ENCODE measurements at places on chromosomes 12 and 14. TPM values are rescaled to one million over a fixed set of nuclear protein-coding genes. Genes with fewer than 3 reads are reported as not detected.
A peak's percentile ranks its signal among the peaks of the same experiment; 100 is the strongest.

DNA sequence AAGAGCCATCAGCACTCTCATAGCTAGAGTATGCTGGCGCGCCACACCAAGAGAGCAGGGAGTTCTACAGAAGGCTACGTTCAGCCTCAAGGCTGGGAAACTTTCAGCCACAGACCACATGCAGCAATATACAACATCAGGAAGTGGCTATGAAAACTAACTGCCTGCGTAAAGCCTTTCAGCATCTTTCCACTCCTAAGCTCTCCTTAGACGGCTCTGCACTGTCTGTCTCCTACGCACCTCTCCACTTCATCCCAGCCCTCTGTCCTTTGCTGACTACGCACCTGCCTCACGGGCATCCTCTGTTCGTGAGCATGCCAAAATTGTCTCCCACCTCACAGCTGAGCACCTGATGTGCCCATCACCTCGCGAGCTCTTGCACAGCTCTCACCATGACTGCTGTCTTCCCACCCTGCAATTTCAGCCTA, 9.7 kb downstream of the MPHOSPH9 start:
- no peak for DNase-seq

DNA sequence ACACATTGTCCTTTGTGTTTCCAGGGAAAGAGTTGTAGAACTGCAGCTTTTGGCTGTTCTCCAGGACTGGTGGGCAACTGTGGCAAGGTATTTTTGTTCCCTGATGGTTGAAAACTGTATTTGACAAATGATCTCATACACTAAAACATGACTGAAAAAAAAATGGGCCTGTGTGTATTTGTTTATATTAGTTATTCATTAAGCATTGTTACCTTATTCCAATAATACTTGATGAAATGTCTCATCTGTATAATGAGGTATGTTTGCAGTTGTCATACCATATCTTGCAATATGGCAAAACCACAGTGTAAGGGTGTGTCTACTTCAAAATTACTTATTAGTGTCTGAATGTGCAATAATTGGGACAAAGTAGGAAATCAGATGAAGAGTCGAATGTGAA, 479.4 kb upstream of the NOVA1 start:
- no peak for DNase-seq

DNA sequence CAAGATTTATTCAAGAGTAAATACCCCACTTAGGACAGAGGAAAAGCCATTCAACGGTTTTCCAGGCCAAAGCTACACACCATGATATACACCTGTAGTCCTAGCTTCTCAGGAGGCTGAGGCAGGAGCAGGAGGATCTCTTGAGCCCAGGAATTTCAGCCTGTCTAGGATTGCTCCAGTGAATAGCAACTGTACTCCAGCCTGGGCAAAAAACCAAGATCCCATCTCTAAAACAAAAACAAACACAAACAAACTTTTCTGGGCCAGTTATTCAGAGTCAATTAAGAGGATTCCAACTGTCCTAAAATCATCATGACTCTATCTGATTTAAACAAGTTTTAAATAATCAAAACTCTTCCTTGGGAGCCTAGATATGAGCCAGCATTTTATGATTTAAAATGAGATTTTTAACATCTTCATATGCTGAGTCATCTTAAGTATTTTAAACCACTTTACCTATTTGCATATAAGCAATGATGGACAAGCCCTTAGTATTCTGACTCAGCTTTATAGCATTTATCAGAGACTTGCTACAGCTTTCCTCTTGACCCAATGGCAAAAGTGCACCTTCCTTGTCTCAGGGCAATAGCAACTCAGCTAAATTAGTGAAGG, 77.1 kb downstream of the KCNMB4 start:
- no peak for DNase-seq

DNA sequence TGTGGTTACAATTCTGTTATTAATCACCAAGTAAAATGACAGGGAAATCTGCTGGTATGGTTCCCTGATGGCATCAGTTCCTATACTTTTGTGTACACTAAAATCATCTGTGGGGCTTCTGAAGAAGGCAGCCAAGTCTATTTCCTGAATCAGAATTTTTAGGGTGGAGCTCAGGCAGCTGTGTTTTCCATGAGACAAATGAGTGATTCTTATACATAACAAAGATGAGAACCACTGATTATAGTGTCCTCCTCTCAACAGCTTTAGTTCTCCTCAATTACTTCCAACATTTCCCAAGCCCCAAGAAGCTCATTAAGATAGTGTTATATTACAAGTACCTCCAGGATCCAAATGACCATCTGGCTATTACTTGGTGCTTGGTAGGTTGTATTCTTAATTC, 64.5 kb upstream of the USP44 start:
- no peak for DNase-seq

Gene VPS33A
- polyA plus RNA-seq: 16.5 TPM

GRCh38 chr12:53594897-53595615, 31.1 kb downstream of the ATF7 start:
- DNase-seq: no peak

DNA sequence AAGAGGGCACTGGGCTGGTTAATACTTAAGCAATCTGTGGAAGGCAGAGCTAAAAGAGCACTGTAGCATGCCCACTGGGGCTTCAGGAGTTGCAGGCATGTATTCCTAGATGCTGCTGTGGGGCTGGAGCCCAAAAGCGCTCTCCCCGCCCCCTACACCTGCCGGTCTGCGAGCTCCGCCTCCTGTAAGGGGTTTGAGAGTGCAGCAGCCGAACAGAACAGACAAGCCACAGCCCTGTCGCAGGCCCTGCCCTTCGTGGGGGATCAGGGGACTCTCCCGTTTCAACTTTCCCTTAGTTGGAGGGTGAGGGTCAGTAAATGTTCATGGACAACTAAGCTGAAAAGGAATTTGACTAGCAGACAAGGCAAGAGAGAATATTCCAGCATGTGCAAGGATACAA, 17.6 kb downstream of the SLC38A6 start:
- no peak for DNase-seq

Gene NELL2
- polyA plus RNA-seq: 21.9 TPM

DNA sequence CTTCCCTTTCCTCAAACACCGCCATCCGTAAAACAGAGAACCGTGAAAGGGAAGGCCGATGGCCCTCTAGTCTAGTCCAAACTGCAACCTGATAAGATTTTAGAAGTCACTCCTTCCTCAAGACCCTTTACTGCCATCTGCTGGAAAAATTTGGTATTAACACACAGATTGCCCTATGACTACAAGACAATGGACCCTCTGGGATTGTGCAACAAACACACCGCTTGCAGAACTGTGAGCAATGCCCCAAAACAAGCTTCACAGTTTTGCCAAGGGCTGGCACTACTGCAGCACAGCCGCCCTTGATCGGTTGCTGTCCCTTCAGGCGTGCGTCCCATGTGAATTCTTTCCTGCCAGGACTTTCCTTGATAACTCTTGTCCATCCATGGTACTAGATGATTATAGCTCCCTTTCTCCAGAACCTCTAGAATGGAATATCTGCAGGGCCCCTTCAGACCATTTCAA, 23.1 kb downstream of the LLPH start:
- DNase-seq: peak; percentile 79

- no peak for DNase-seq
Measured at GRCh38 chr12:108587826-108588225, 10.1 kb downstream of the TMEM119 start.

Gene NRIP2
- polyA plus RNA-seq: 39.5 TPM

Gene CCDC184
- polyA plus RNA-seq: 0.30 TPM

DNA sequence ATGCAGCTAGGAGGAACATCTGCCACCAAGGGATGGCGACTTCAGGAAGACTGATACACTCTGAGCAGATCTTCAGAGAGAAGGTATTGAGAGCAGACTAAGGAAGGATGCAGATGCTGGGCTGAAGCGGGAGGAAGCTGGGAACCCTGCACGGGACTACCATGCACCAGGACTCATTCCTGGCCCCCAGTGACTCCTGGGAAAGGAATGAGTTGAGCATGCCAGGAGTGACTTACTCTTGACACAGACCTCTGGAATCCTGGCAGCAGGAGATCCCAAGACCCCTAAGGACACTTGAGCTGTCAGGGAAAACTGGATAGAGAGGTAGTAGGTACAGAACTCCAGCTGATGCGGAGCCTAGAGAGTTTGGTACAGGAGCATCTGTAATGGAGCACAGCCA, 336.1 kb downstream of the RPS29 start:
- DNase-seq: no peak

GRCh38 chr12:108040947-108041346, 88.1 kb upstream of the WSCD2 start:
- DNase-seq: no peak

DNA sequence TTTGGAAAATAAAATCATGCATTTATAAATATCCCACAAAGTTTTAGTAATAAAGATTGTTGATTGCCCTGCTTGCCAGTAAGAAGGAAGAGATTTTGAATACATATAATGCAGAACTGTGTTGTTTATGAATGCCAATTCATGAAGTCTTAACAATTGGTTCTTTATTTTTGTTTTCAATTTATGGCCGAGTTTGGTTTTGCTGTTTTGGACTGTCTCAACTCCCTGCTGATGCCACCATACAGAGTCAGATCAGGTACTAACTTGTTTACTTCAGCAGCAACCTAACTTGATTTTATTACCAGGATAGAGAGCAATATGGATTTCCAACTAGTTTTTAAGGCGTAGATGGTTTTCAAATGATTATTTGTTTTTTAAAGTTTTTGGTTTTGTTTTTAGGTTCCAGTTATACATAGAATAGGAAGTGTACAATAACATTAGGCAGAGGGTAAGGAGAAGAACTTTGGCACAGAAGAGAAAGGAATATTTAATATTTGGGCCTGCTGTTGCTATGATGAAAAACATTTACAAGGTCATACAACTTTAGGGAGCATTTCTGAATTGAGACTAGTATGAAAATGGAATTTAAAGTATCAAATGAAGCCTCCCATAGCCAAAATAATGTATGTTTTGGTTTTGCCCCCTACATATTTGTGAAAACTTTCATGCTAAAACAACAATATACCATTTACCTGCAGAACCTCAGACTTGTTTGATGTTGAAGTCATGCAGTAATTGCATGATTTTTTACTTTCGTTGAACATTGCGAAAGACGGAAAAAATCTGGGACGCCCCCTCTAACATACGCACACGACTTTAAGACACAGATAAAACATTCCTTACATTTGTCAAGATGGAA, 904 bp upstream of the FAM177A1 start:
- no peak for DNase-seq

DNA sequence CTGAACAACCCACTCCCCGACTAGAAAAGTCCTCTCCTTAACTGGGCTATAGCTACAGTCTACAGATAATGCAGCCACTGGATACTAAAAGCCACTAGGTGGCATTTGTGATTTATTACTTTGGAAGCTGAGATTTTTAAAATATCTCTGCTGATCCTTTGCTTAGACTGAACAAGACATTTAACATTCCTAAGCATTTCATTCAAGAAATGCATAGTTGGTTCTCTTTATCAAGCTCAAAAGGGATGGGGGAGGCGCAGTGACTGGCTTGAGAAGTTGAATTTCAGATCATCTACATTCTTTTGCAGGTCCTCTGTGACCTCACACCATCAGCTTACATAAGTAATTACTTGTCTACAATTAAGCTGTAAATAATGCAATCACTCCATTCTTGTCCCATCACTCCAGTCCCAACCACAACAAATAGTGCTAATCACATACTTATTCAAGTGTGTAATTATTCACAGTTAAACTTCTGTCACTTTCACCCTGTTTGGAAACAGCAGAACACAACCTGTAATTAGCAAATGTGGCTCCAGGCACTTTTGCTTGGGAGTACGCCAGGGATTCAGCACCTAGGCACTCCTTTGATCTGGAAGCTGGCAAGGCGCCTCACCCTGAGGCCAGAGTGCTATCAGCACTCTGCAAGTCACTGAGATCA, 203.6 kb downstream of the NOVA1 start:
- DNase-seq: no peak

- DNase-seq: no peak
Measured at GRCh38 chr12:23611320-23611719, 338.1 kb downstream of the SOX5 start.

Gene TPH2
- polyA plus RNA-seq: 0.17 TPM

Gene AEBP2
- 53.5 TPM for polyA plus RNA-seq

GRCh38 chr12:49873361-49873934, 30.3 kb downstream of the FAIM2 start:
- no peak for DNase-seq

Gene A2M
- polyA plus RNA-seq: 224 TPM

Gene FAR2
- 37.3 TPM for polyA plus RNA-seq

DNA sequence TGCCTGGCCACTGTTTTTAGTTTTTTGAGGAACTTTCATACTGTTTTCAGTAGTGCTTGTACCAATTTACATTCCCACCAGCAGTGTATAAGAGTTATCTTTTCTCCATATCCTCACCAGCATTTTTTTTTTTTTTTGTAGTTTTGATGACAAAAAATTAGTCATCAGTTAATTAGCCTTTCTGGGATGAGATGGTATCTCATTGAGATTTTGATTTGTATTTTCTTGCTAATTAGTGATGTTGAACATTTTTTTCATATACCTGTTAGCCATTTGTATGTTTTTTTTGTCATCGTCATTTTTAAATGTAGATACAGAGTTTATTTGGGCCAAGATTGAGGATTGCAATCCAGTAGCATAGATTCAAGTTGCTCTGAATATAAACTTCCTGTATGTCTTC, 19.3 kb downstream of the TBC1D15 start:
- no peak for DNase-seq

DNA sequence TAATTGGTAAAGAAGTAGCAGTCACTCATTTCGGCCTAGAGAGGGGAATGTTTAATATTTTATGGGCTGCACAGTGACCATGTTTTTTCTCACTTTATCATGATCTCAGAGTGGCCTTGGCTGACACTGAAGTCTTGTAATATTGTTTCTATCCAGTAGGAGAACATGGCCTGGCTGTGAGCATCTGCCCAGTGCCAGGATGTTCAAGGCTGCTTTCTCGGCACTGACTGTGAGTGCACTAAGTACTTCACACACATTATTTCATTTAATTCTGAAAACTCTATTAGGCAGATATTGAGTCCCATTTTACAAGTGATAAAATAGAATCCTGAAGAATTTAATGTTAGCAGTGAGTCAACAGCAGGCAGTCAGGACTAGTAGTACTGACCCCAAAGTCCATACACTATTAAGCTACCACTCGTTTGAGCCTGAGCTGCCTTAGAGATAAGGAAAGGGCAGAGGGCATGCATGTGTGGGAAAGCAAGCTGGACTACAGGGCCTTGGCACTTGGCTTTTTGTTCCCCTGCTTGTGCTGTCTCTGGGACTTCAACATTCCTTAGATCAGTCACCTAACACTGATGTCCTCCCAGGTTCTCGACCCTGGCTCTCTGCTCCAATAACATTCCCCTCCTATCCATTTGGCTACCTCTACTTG, 42.2 kb upstream of the APPL2 start:
- no peak for DNase-seq

Gene PAX9
- 0.29 TPM for polyA plus RNA-seq

DNA sequence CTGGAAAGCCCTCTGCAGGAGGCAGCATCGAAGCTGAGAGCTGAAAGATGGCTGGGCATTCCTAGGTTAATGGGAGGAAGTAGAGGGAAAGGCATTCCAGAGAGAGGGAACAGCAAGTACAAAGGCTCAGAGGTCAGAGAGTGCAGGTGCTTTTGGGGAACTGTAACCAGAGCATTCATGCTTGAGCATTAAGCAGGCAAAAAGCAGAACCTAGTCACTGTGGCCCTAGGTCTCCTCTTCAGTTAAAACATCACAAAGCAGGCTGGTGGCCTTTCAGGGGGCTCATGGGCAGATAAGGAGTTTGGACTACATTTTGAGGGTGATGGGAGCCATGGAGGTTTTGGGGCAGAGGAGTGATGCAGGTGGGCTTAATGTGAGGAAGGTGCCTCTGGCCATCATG, 169.2 kb upstream of the MYL2 start:
- DNase-seq: no peak

Measured in left renal cortex interstitium (tissue), 4 donors.